ENCODE measurements at places on chromosomes 11 and 22. TPM values are rescaled to one million over a fixed set of nuclear protein-coding genes. Genes with fewer than 3 reads are reported as not detected.
A peak's percentile ranks its signal among the peaks of the same experiment; 100 is the strongest.

GRCh38 chr22:34067031-34067430, 146.8 kb upstream of the LARGE1 start:
- DNase-seq = no peak

DNA sequence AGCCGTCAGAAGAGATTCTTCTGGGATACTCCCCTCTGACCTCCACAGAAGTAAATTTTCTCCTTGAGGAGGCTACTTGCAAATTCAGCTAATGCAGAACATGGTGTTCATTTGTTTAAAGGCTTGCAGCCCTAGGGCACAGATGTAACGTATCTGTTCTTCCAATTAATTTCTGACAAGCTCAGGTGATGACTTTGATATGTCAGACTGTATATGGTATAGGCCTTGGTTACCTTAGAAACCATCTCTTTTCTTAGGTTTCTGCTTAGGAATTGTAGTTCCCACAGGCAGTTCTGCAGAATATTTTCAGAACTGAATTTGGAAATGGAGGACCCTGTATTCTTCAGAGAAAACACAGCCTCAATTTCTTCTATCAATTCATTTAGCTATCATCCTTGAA, 117.1 kb downstream of the DDX10 start:
- DNase-seq = no peak

DNA sequence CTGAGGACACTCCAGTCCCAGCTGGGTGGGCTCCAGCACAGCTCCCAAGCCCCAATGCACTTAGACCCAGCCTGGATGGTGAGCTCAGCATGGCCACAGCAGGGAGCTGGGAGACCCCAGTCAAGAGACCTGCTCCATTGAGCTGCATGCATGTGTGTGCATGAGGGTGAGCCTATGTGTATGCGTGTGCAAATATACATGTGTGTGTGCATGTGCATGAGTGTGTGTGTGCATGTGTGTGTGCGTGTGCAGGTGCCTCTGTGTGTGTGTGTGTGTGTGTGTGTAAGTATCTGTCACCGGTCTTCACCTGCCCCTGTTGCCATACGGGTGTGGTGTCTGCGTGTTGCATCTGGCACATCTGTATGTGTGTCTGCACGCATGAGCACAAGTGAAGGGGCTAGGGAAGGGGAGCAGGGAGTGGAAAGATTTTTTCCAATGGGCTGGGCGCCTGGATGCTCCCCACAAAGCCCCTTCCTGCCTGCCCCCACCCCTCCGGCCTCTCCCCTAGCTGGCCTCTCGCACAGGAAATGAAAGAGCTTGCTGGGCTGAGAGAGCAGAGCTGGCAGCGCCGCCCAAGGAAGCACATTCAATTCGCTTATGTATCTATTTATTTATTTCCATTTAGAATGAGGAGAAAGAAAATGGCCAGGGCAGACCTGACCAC, 4.1 kb downstream of the TSPAN32 start:
- no peak for DNase-seq

- DNase-seq = no peak
These were observed 12.3 kb downstream of the TSKU start for GRCh38 chr11:76795290-76795935.

- no peak for DNase-seq
These were observed 88.4 kb downstream of the GRIK4 start for GRCh38 chr11:120599816-120600420.

DNA sequence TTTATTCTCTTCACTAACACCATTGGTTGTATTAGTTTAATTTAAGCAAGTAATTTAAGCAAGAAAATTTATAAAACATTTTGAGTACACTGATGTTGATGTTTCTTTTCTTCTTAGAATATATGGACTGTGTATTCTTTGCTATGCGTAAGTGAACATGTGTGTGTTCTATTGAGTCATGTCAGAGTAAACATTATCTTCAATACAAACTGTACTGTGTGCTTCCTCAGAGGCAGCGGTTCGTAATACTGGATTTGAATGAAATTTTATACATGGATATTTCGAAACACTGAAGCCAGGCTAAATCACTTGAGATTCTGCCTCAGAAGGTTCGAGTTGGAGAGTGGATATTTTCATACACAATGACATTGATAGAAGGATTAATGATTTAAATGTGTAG, 452.6 kb downstream of the LUZP2 start:
- DNase-seq = no peak

DNA sequence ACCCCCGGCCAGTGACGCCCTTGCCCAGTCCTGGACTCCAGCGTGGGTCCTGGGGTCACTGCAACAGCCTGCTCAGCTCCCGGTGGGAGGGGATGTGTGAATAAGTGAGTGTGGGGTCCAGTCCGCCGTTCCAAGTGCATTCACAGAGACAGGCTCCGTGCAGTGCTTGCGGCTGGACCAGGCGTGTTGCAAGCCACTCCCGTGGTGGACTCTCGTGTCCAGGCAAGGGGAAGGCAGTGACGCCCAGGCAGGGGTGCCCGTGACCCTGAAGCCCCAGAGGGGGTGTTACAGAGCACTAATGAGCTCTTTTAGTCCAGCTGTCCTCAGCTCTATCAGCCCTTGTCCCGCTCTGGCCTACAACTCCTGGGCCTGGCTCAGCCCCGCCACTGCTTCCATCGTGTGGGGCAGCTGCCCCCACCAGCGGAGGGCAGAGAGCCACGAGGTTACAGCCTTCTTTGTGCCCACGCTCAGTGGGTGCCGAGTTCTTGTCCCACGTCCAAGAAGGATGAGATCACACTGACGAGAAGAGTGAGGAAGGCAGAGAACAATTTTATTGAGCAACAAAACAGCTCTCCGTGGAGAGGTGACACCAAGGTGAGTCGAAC, 1807.5 kb downstream of the LRRC4C start:
- no peak for DNase-seq

- no peak for DNase-seq
These were observed 6.1 kb downstream of the TUBGCP6 start for GRCh38 chr22:50238755-50239154.

GRCh38 chr11:130645843-130646197, 197.4 kb downstream of the ADAMTS15 start:
- DNase-seq = no peak

DNA sequence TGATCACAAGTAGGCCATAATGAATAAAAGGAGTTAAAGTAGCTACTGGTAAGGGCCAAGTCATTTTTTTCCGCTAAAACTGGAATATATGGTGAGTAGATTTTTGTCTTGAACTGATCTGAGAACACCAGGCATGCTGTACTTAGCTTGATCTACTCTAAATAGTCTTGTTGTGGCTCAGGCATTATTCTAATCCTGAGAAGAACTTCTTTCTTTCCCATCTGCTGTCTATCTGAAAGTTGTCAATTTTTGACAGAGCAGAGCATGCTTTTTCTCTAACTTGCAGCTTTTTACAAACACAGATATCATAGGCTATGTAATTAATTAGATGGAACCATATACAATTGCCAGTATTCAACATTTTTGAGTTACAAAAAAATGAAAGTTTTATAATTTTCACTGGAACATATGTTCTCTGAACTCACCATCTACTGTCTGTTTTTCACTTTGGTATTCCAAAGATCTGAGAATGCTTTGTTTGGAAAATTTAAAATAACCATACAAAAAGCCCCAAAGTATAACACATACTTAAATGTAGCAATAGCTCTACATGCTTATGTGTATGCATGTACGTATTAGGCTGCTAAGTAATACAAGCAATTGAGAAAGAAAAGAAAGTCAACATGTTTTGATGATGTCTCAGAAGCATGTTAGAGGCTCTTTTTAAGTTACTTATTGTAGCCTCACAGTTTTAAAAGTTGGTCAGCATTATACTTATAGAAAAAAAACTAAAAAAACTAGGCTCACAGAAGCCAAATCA, 542.7 kb upstream of the LUZP2 start:
- DNase-seq = no peak

- peak; percentile 93 for DNase-seq
These were observed 5.5 kb downstream of the CATSPER1 start for GRCh38 chr11:66020618-66021357.

GRCh38 chr11:48006301-48006992, 26.1 kb downstream of the PTPRJ start:
- peak; percentile 46 for DNase-seq

DNA sequence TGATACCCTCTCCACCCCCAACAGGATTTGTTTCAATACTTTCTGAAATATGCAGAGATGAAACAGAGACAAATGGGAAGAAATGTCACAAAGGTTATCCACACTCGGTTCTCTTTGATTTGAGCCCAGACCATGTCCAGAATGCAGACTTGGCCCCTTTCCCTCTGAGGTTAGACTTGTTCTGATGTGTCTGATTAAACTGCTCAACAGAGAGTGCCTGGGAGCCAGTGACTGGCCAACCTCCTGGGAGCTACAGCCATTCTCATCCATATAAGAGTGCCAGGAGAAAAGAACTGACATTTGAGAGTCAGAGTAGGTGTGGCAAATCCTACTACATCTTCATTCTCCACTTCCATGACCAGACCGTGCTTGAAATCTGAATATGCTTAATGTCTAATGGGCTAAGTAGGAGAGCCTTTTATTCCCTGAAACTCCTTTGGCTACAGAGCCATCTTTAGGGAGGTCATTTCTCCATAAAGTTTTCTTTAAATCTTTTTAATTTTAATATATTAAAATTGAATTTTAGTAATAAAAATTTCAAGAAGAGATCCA, 201.4 kb downstream of the BLID start:
- no peak for DNase-seq

- no peak for DNase-seq
These were observed 10.0 kb downstream of the CARD10 start for GRCh38 chr22:37509059-37509860.

- no peak for DNase-seq
These were observed 23.1 kb upstream of the GNAZ start for GRCh38 chr22:23047265-23047664.

GRCh38 chr11:92053216-92053615, 171.4 kb upstream of the FAT3 start:
- no peak for DNase-seq

DNA sequence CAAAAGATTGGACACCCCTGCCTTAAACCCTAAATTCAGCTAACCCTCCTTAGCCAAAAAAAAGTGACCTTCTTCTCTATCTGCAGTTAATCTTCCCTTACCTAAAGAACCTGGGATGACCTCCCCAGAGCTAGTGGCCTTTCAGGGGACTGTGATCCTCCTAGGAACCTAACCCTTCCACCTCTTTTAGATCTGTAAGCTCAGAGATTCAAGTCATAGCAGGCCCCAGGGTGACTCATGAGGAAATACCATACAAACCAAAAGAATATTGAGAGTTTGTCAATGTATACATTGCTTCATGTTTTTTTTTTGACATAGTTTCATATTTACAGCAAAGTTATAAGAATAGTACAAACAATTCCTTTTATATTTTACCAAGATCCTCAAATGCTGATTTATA, 38.3 kb upstream of the CXCR5 start:
- peak; percentile 17 for DNase-seq

GRCh38 chr22:20111045-20111688, 4.7 kb upstream of the RANBP1 start:
- DNase-seq = peak; percentile 55

DNA sequence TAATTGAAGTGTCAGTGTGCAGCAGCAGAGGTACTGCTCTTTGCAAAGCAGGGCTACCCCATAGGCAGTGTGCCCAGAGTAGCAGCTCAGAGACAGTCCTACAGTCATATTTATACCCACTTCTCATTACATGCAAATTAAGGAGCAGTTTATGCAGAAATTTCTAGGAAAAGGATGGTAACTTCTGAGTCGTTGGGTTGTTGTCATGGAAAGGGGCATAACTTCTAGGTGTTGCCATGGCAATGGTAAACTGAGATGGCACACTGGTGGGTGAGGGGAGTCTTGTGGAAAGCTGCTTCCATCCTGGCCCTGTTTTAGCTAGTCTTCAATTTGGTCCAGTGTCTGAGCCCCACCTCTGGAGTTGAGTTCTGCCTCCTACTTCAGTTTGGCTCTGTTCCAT, 77.4 kb downstream of the MN1 start:
- no peak for DNase-seq

DNA sequence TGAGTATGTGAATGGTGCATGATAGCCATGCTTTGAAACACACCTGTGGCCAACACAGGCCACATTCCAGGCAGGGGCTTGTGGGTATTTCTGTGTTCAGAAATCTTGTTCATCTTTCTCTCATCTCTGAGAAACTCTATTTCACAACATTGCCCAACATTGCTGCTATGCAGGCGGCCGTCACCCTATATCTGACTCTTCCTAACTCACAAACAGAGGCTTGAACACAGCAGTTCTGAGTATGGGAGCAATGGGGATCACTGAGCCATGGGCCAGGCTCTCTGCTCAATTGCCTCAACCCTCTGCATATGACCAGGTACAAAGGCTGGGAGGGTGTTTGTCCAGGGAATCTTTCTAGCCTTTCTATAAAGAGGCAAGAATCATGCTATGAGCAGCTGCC, 259.9 kb downstream of the BUD13 start:
- DNase-seq = no peak

DNA sequence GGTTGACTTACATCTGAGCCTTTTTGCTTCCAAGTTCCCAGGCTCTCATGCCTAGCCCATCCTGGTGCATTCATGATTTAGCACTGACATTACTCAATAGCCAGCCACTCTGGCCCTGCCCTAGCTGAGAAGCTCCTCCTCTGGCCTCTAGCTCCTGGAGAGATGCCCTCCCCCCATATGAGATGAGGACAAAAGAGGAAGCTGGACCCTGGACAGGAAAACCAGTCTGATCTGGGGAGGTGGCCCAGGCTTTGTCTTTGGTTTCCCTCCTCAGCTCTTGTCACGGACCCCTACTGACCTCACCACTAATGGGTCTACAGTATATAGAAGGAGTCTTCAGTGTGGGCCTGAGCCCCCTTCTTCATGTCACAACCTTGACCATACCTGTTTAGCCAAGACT, 3.0 kb downstream of the RHOG start:
- no peak for DNase-seq

The KDM4D gene
- total RNA-seq = 4.4 TPM

The FREY1 gene
- total RNA-seq = 0.23 TPM

The VSIG2 gene
- total RNA-seq = not detected

The DUSP8 gene
- total RNA-seq = 0.69 TPM

The KIAA0930 gene
- 89.0 TPM for total RNA-seq

The NXPE4 gene
- total RNA-seq = not detected

The USP28 gene
- total RNA-seq = 29.7 TPM

The TRIOBP gene
- 45.3 TPM for total RNA-seq

The HOATZ gene
- not detected for total RNA-seq

The RIC3 gene
- total RNA-seq = 2.4 TPM

The DNAJB7 gene
- not detected for total RNA-seq
